ENCODE measurements at places on chromosomes 1 and 21. TPM values are rescaled to one million over a fixed set of nuclear protein-coding genes. Genes with fewer than 3 reads are reported as not detected.

DNA sequence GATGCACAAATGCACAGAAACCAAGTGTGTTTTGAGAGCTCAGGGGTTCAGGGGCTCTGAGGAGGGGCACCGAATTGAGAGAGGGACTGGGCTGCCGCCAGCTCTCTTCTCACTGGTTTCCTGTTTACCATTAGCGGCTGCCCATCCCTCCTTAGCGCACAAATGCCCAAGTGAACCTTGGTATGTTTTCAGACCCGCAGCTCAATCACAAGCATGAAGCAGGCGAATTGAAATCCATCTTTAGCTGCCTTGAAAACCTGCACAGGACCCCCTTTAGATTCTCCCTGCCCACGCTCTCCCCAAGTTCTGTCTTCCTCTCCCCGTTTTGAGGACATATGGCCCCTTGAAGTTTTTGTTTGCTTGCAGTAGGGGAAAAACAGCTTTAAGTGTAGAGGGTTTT lies 61.1 kb upstream of the ACOT11 start:
- peak overlapping the region; percentile 90 for H3K27ac ChIP-seq
- no peak overlapping the region for H3K4me3 ChIP-seq
- no peaks in the 10 kb centered on the region for H3K36me3 ChIP-seq
- no peak for DNase-seq

- H3K27me3 ChIP-seq, result no peaks in the 10 kb centered on the region
- no peaks in the 10 kb centered on the region for H3K36me3 ChIP-seq
- peak overlapping the region; percentile 93 for H3K4me3 ChIP-seq
- H3K27ac ChIP-seq, result peak overlapping the region; percentile 97
- peaks cover 19% of the 10 kb centered on the region for H3K4me1 ChIP-seq
Measured at GRCh38 chr1:108199201-108199691, 897 bp downstream of the SLC25A24 start.

DNA sequence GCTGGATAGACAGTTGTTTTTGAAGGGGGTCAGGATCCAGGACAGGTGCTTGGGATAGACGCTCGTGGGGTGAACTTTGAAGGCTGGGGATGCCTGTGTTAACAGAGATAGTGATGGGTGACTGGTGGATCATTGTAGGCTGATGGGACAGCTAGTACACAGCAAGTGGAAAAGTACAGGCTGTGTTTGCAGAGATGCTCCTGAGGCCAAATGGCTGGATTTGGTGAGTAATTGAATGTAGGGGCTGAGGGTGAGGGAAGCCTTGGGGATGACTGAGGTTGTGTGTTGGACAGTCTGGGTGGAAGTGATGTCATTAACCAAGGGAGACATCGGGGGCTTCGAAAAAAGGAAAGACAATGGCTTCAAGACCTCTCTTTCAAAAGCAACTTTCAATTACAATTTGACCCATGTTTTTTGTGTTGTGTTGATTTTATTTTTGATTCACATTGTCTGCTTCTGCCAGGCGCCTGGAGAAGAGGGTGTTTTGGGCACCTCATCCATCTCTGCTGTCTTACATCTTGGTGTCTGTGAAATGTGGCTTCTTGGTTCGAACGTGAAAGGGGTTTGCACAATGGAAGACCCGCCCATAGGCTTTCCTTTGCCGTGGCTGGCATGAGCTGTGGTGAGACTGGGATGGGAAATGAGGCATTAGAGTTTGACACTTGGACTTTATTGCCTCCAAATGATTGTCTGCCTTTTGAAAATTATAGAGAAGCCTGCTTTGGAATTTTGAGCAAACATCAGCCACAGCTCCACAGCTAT lies 147.5 kb downstream of the FOXD2 start:
- H3K36me3 ChIP-seq, result no peaks in the 10 kb centered on the region
- no peaks in the 10 kb centered on the region for H3K4me1 ChIP-seq
- H3K27ac ChIP-seq, result no peak overlapping the region
- no peaks in the 10 kb centered on the region for H3K27me3 ChIP-seq
- peak; percentile 20 for DNase-seq

DNA sequence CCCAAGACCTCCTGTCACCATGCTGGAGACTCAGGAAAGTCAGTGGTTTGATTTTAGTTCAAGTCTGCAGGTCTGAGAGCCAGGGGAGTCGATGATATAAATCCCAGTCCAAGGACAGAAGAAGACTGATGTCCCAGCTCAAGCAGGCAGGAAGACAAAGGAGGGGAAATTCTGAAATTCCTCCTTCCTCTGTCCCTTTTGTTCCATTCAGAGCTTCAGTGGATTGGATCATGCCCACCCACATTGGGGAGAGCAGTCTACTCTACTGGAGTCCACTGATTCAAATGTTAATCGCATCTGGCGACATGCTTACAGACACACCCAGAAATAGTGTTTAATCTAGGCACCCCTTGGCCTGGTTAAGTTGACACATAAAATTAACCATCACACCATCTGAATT lies 7.2 kb upstream of the ADAMTS1 start:
- H3K27me3 ChIP-seq, result no peaks in the 10 kb centered on the region
- no peaks in the 10 kb centered on the region for H3K36me3 ChIP-seq
- no peak overlapping the region for H3K4me3 ChIP-seq
- peaks cover 4% of the 10 kb centered on the region for H3K4me1 ChIP-seq

DNA sequence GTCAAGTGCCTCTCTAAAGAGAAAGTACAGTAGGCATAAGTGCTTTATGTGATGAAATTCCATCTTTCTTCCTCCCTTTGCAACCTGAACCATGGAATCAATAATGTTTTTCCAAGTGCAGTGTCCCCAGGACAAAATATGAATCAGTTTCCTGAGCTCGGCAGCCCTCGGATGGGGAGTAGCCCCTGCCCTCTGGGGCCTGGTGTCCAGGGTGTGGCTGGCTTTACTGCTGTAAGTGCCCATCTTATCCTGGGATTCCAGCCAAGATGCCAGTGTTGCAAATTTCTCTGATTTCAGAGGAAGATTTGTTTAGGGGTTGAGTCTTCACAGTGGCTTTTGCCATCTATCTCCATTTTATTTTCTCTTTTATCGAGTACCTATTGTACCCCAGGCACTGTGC lies 40.5 kb upstream of the SRP9 start:
- H3K27me3 ChIP-seq, result no peaks in the 10 kb centered on the region
- no peaks in the 10 kb centered on the region for H3K36me3 ChIP-seq
- H3K27ac ChIP-seq, result peak overlapping the region; percentile 72
- DNase-seq, result no peak
- H3K4me3 ChIP-seq, result no peak overlapping the region

DNA sequence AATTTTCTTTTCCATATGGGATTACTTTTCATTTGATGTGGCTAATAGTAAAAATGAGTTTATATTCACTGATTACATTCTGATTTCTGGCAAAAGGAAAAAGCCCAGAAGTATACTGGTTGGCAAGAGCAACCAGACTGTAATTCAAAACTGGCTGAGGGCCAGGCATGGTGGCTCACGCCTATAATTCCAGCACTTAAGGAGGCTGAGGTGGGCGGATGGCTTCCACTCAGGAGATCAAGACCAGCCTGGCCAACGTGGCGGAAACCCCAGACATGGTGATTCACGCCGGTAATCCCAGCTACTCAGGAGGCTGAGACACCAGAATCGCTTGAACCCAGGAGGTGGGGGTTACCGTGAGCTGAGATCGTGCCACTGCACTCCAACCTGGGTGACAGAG lies 14.5 kb downstream of the SYT11 start:
- no peak for DNase-seq
- peaks cover 10% of the 10 kb centered on the region for H3K4me1 ChIP-seq
- H3K27ac ChIP-seq, result no peak overlapping the region
- no peak overlapping the region for H3K4me3 ChIP-seq

GRCh38 chr1:184574588-184574987 lies 180.1 kb downstream of the EDEM3 start:
- no peak overlapping the region for H3K27ac ChIP-seq
- no peaks in the 10 kb centered on the region for H3K27me3 ChIP-seq
- no peak for DNase-seq

GRCh38 chr1:101971304-101971703 lies 25.4 kb downstream of the OLFM3 start:
- DNase-seq, result no peak
- no peaks in the 10 kb centered on the region for H3K36me3 ChIP-seq
- H3K4me1 ChIP-seq, result no peaks in the 10 kb centered on the region
- H3K27ac ChIP-seq, result no peak overlapping the region
- H3K27me3 ChIP-seq, result no peaks in the 10 kb centered on the region

DNA sequence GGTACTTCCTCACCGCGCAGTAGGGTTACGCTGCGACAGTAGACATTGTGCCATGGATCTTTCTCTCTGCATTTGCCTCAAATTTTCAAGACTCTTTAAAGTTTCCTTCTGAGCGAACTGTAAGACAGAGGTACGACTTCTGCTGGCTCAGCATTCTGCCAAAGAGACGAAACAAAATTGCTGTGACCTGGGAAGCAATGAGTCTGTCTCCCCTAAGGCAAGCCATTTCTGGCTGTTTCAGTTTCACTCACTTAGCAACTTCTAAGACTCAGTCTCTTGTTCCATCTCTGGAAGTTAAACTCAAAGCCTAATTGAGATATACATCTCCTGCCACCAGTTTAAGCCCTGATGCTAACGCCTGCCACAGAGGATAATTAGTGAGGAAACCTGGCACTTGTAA lies 510.9 kb upstream of the DAB1 start:
- DNase-seq, result no peak
- H3K27ac ChIP-seq, result no peak overlapping the region
- H3K4me1 ChIP-seq, result no peaks in the 10 kb centered on the region
- no peaks in the 10 kb centered on the region for H3K27me3 ChIP-seq

DNA sequence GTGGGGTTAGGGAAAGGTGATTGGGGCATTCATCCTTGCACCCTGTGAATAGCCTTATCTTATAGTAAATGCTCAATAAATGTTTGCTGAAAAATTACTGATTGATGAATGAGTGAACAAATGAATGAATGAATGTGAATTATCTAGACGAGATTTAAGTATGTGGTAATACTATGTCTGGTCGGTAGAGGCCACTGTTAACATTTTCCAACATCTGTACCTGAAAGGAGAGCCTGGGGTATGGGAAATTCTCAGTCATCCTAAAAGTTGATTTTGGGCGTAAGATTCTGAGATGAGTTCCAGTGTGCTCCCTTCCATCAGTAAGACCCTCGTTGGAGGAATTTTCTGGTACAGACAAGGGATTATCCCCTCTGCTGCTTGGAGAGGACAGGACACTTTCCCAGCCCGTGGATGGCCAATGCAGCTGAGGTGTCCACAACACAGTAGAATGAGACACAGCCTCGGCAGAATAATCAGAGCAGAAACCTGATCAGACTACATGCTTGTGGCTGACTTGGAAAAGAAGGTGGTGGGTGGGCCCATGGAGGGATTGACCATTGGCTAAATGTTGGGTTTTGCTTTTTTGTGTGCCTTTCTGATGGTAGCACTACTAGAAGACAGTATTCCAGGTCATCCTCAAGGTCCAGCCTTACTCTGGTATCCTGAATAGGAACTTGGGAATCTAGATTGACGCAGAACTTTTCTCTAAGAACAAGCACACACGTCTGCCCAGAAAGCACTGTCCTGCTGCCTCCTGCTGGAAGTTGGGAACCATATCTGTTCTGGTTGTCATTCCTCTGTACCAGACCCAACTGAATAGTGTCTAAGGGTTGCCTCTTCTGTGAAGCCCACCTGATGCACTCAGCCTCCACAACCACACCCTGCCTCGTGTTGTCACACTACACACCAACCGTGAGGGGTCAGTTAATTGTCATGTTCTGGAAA lies 262.0 kb downstream of the TNR start:
- H3K36me3 ChIP-seq, result no peaks in the 10 kb centered on the region
- H3K27me3 ChIP-seq, result no peaks in the 10 kb centered on the region
- H3K4me1 ChIP-seq, result no peaks in the 10 kb centered on the region
- H3K27ac ChIP-seq, result no peak overlapping the region
- DNase-seq, result no peak

- no peak overlapping the region for H3K27ac ChIP-seq
- H3K4me3 ChIP-seq, result no peak overlapping the region
- H3K27me3 ChIP-seq, result no peaks in the 10 kb centered on the region
- DNase-seq, result no peak
- no peaks in the 10 kb centered on the region for H3K4me1 ChIP-seq
Measured at GRCh38 chr1:84732520-84732919, 42.3 kb upstream of the SSX2IP start.

- H3K36me3 ChIP-seq, result no peaks in the 10 kb centered on the region
- no peak for DNase-seq
- H3K4me3 ChIP-seq, result no peak overlapping the region
- H3K4me1 ChIP-seq, result peaks cover 5% of the 10 kb centered on the region
- no peaks in the 10 kb centered on the region for H3K27me3 ChIP-seq
Measured at GRCh38 chr21:42032968-42033367, 22.8 kb upstream of the ZBTB21 start.

DNA sequence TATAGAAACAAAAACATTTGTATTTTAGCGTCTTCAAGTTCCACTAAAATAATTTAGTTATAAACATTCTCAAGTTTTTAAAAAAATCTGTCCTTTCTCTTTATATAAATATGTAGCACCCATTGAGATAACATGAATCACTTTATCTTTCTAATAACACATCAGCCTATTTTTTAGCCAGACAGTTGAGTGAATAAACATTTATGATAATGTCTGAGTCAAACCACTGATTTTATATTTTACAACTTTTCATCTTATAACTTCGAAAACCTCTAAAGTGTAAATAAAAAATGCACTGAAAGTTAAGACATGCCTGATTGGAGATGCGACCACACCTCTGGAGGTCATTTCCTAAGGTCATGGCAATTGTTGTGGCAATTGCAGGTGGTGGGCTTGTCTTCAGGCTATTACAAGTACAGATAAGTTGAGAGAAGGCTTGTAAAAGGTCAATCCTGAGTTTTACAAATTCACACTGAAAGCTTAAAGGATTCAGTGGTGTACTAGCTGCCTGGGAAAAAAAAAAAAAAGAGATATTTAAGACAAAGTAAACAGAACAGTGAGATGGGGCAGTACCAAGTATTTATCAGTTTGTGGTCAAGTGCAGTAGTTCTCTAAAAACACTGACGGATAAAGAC lies 67.0 kb downstream of the INTS7 start:
- no peak overlapping the region for H3K27ac ChIP-seq
- no peaks in the 10 kb centered on the region for H3K27me3 ChIP-seq
- DNase-seq, result no peak
- no peaks in the 10 kb centered on the region for H3K36me3 ChIP-seq
- H3K4me3 ChIP-seq, result no peak overlapping the region

GRCh38 chr1:18922319-18922726 lies 20.0 kb upstream of the ALDH4A1 start:
- peaks cover 58% of the 10 kb centered on the region for H3K4me1 ChIP-seq
- peak overlapping the region; percentile 98 for H3K27ac ChIP-seq
- peak; percentile 96 for DNase-seq
- no peak overlapping the region for H3K4me3 ChIP-seq
- no peaks in the 10 kb centered on the region for H3K27me3 ChIP-seq
- H3K36me3 ChIP-seq, result peaks cover 10% of the 10 kb centered on the region

GRCh38 chr21:28632755-28633408 lies 359.8 kb downstream of the LTN1 start:
- no peak overlapping the region for H3K4me3 ChIP-seq
- H3K27ac ChIP-seq, result peak overlapping the region; percentile 72
- DNase-seq, result no peak
- H3K4me1 ChIP-seq, result peaks cover 39% of the 10 kb centered on the region
- H3K27me3 ChIP-seq, result no peaks in the 10 kb centered on the region

GRCh38 chr1:220527279-220527907 lies 543 bp upstream of the MARK1 start:
- DNase-seq, result no peak
- H3K27ac ChIP-seq, result peak overlapping the region; percentile 86
- peak overlapping the region; percentile 88 for H3K4me3 ChIP-seq
- no peaks in the 10 kb centered on the region for H3K36me3 ChIP-seq

The PLA2G5 gene
- 2.7 TPM for total RNA-seq

The SLC9C2 gene
- not detected for total RNA-seq

The OR2L2 gene
- total RNA-seq, result 0.25 TPM

The UTS2 gene
- 5.4 TPM for total RNA-seq

The GPA33 gene
- total RNA-seq, result 0.74 TPM

The CYP4A11 gene
- total RNA-seq, result not detected

The LCE1B gene
- not detected for total RNA-seq

The KIRREL1 gene
- total RNA-seq, result 34.9 TPM

The HSD3B2 gene
- 10.1 TPM for total RNA-seq

The C1orf226 gene
- 2.7 TPM for total RNA-seq

The RSPH1 gene
- total RNA-seq, result not detected

The CHRNB2 gene
- total RNA-seq, result 0.74 TPM

Data from vagina (tissue), 2 donors.